ENCODE measurements at places on chromosomes 2 and 18. TPM values are rescaled to one million over a fixed set of nuclear protein-coding genes. Genes with fewer than 3 reads are reported as not detected.

Gene SERPINB12
- total RNA-seq: not detected

Gene GRHL1
- total RNA-seq: 4.2 TPM

DNA sequence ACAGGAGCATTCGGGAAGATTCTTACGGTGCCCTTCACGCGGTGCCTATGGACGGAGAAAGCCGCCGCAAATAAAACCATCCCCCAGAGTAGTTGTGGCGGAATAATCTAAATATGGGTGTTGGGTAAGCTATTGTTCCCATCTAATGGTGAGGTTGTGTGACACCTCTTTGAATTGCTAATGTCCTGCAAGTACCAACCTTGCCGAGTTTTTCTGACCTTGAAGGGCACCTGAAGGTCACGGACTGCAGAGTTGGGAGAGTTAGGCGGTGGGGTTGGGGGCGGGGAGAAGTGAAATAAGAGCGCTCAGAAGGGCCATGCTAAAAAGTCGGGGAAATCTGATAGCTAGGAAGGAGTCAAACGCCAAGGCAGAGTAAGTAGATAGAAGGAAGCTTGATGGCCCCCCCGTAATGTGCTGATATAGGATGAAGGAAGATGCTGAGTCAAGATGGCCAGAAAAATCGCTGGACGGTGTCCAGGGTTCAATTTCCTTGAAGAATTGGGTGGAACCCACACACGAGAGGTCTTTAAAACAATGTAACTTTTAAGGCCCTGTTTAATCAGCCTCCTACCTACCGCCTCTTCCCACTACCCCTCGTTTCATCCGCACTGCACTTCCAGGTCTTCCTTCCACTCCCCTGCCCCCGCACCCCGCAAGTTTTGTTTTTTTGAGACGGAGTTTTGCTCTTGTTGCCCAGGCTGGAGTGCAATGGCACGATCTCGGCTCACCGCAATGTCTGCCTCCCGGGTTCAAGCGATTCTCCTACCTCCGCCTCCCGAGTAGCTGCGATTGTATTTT lies 600 bp downstream of the KATNAL2 start:
- no peaks in the 10 kb centered on the region for H3K36me3 ChIP-seq
- DNase-seq: no peak
- peak overlapping the region; percentile 90 for H3K27ac ChIP-seq

DNA sequence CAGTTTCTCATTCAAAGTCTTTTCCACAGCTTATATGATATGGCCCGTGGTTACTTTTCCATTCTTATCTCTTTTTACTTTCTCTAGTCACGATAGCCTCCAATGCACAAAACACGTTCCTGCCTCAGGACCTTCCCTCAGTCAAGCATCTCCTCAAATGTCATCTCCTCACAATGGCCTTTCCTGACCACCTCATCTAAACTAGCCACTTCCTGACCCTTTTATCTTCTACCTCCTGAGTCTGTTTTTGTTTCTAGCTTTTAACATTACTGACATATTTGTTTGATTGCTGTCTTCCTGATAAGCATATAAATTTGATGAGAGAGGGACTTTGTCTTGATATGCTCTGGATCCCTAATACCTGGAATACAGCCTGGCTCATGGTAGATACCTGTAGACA lies 7.6 kb downstream of the PGAP1 start:
- no peaks in the 10 kb centered on the region for H3K4me1 ChIP-seq
- no peak overlapping the region for H3K4me3 ChIP-seq
- DNase-seq: no peak
